ENCODE measurements at places on chromosomes 1 and 21.

DNA sequence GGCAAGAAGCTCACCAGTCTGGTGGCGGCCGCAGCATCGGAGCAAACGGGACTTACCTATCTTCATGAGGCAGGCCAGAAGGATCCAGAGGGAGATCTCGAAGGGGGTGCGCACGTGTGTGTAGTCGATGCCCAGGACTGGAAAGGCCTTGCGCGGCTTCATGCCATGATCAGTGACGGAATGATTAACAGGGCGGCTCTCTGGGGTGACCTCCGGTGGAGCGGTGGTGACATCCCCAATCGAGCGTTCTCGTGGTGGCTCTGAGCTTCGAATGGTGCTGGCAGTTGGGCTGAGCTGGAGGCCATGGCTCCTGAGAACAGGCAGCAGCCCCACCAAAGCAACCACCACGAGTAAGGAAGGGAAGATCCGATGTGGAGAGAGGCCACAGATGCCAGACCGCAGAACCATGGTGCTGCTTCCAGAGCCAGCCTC is 982 bp downstream of the SLC9A1 start:
- DNase-seq: no peak

- DNase-seq: no peak
Measured at GRCh38 chr1:113904293-113904673, 316 bp downstream of the AP4B1 start.

DNA sequence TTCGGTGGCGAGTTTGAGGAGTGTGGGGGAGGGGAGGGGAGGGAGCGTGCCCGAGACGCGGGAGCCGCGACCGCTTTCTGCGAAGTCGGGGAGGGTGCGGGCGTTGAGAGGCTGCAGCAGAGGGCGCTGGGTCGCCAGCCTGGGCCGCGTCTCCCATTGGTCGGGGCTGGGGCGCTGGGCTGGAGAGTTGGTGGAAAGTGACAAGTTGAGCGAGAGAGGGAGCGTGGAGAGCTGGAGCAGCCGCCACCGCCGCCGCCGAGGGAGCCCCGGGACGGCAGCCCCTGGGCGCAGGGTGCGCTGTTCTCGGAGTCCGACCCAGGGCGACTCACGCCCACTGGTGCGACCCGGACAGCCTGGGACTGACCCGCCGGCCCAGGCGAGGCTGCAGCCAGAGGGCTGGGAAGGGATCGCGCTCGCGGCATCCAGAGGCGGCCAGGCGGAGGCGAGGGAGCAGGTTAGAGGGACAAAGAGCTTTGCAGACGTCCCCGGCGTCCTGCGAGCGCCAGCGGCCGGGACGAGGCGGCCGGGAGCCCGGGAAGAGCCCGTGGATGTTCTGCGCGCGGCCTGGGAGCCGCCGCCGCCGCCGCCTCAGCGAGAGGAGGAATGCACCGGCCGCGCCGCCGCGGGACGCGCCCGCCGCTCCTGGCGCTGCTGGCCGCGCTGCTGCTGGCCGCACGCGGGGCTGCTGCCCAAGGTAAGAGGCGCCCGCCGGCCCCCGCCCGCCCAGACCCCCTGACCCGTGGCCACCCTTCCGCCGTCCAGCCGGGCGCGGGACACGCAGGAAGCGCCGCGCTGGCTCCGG is at the start of gene ROR1:
Gene ROR1 (plus strand): TSS at position 203 of the 802 bp plus-strand sequence.
- peak; percentile 77 for DNase-seq

GRCh38 chr1:17544776-17545350 is 5.4 kb downstream of the ARHGEF10L start:
- no peak for DNase-seq

DNA sequence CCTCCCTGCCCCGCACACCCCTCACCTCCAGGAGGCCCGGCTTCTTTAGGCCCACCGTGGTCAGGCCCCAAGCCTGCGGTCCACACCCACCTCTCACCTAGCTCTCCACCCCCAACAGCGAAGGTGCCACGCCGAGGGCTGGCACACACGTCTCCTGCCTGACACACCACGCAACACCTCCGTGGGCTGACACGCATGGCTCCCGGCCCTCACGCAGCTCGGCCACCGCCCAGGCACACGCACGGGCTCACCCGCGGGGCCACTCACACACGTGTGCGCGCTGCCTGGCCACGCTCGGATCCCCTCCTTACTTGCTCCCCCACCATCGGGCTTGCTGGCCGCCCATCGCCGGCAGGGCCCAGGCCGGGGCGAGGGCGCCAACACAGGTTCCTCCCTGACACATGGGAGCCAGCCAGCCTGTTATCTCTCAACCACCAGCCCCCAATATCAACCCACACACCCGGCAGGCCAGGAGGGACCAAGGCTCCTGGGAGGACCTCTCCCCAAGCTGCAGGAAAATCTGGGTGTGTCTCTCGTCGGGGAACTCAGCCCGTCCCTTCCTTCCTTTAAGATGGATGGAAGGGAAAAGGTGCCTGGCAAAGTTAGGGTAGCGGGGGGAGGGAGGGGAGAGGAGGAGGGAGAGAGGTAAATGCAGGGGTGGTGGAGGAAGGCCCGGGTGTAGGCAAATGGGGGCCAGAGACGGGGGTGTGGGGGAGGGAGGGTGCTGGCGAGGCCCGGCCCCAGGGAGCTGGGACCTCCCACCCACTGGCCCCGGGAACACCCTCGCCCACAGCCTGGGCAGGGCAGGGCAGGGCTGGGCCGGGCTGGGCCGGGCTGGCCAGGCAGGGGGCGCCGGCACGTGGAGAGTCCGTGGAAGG is 546 bp downstream of the ELOVL1 start:
- no peak for DNase-seq

GRCh38 chr21:45322960-45323461 is 35.3 kb upstream of the POFUT2 start:
- DNase-seq: no peak

DNA sequence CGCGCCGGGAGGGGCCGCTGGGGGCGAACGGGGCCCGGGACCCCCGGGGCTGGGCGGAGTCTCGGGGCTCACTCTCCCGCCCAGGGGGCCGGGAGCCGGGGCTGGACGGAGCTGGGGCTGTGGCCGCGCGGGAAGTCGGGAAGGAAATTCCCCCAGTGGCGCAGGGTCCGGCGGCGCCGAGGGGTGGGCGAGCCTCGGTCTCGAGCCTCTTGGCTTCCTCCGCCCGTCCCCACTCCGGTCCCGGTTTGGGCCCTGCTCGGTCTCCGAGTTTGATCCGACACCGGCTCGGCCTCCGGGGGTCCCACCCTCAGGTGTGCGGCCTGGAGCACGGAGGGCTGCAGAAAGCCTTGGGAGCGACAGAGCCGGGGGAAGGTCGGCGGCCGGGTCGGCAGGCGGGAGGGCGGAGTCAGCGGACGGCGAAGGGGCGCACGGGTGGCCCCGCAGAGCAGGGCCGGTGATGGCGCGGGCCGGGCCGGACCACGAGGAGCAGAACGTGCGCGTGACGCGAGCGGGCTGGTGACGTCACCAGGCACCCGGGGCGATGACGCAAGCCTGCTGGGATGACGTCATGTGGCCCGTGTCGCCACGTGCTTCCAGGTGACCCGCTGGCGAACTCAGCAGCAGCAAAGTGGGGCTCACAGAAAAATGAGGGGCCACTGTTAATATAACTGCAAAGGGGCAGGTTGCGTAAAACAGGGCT is 610 bp upstream of the HES4 start:
- DNase-seq: peak; percentile 49

DNA sequence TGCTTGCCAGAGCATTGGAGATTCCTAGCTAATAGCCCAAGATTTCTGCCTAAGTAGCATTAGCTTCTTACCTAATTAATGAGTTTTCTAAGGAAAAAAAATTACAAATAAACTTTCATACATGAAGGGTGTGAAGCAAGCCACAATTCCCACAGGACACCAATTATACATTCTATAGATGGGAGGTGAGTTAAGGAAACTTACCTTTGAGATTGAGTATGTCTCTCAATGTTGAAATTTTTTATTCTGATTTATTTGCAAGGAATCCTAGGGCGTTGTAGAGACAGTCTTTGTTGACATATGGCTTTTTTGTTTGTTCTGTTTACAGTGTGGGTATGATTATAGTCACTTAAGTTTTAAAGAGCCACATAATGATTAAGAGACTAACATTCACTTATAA is 313.0 kb downstream of the RYR2 start:
- DNase-seq: no peak

DNA sequence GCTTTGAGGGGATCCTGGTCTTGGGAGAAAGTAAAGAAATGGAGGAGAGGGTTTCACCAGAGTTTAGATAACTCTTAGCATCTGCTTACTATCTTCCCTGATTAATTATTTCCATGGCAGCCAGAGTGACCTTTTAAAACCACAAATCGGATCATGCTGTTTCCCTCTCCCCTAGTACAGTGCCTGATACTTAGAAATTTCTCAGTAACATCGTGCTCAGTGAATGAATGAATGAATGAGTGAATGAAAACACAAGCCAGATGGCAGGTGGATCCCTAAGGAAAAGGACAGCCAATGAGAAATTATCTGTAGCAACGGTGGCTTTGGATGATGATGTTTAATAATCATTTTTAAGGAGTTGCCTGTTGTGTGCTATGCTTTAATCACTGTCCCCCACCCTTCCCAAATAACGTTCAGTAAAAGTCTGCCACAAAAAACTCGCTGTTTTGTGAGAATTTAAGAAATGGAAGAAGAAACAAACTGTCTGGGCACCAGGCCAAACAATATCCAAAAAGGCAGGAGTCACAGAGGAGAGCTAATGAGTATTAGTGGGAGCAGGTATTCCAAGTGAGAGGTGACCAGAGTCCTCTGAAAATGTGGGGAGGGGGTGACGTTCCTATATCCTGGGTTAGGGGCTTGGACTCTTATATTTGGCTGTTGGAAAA is 737 bp upstream of the SMAP2 start:
- peak; percentile 98 for DNase-seq

GRCh38 chr1:29696656-29697390 is 460.5 kb downstream of the PTPRU start:
- no peak for DNase-seq

DNA sequence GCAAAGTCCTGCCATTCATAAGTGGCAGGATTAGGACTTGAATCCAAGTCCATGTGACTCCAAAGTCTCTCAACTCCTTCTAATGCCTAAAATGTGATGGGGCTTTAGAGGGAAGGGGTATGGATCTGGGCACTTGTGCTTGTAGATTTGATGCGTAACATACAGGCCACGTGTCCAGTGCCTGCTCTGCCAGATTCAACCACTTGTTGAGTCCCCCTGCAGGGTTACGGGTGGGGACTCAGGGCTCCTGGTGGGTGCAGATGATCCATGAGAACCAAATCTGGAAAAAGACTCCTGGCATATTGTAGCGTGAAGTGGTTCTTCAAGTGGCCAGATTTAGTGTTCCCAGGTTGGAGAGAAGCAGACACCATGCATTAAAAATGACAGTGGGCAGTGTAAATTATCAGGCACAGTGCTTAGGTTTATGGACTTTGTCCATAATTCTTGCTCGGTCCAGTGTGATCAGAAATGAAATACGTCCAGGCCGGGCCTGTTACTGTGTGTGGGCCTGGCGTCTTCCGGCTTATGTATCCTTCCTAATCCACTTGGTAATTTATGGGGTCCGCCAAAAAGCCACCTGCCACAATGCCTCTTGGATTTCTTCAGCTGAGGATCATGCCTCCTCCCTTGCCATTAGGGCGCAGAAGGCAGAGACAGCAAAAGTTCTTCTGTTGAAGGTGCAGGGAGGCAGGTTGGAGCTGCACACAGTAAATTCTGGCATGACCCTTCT is 51.2 kb upstream of the LRP8 start:
- no peak for DNase-seq

GRCh38 chr1:47436979-47437446 is 831 bp upstream of the FOXD2 start:
- DNase-seq: peak; percentile 4

DNA sequence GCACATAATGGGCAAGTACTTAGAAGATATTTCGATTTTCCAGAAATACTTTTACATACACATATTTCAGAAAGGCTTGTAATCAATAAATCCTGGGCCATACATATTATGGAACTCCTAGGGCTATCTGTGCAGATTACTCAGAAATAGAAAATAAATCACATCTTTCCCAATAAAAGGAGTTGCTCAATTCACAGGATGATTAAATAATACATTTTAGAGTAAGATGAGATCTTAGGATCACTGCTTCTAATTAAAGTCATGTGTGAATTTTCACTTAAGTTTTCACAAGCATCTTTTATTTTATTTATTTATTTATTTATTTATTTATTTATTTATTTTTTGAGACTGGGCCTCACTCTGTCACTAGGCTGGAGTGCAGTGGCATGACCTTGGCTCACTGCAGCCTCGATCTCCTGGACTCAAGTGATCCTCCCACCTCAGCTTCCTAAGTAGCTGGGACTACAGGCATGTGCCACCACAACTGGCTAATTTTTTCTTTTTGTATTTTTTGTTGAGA is 144.2 kb downstream of the HIVEP3 start:
- no peak for DNase-seq

- no peak for DNase-seq
Measured at GRCh38 chr1:187933562-187934419, 1105.0 kb downstream of the PLA2G4A start.

- DNase-seq: no peak
Measured at GRCh38 chr1:87953732-87954344, 625.2 kb downstream of the LMO4 start.

DNA sequence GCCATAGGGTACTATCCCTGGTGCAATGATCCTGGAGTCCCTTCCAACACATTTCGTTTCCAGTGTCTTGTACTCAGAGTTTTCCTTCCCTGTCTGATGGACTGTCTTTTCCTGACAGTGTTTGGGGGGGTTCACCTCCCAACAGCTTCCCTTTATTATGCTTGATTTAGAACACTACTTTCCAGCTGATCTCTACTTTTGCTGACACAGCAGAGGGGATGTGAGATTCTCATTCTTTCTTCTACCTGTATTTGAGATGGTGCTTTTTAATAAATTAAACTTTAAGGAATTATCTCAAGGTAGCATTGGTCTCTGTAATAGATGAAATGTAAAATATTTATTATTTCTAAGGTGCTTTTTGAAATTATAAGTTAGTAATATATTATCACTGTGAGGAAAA is 41.0 kb downstream of the SLC35A3 start:
- no peak for DNase-seq

- DNase-seq: no peak
Measured at GRCh38 chr1:119646521-119647227, 1.4 kb downstream of the ZNF697 start.

DNA sequence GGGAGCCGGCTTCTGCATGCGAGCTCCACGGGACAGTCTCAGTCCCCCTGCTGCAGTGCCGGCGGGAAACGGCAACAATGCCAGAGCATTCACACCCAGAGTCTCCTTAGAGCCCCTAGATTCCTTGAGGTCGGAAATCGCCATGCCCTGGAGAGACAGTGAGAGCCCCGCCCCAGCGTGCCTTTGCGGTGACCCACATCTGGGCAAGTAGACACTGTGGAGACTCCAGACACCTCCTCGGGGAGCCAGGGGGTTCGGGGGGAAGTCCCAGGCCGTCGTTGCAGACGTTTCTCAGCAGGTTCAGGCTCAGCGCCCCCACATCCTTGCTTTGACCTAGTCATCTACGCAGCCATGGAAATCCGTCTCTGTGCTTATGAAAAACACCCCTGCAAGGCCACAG is 81.3 kb upstream of the ARHGEF16 start:
- DNase-seq: no peak

All from DMS 273 treated with DMSO at 0.1 percent for 48 hours (cell line).